ENCODE measurements at places on chromosomes 7 and 10.

DNA sequence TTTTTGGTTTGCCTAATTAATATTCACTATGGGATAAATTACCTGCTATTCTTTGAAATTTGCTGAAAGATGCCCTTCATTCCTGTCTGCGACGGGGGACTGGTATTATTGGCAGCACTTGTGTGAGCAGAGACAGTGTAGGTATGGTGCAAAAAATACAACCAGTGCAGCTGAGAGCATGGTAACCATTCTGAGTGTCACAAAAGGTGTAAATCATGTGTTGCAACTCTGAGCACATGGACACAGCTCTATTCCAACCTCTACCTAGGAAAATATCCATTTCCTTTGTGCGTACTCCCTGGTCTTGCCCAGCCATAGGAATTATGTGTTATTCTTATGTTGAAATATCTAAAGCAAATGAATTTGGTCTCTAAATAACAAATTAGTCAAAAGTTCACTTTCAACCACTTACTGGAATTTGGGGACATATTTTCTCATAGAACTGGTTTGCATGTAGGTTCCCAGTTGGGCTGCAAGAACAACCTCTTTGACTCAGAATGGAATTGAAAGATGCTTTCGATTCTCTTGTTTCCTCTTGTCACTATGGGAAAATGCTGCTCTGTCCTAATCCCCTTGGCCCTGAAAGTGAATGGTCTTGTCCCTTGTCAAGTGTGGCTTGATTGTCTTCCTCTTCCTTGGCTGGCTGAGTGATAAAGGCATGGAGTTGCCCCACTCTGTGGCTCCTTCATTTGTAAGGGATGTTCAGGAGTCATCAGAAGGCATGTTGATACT lies 57.0 kb downstream of the CELF2 start:
- DNase-seq = no peak

- DNase-seq = no peak
These were observed 459.1 kb downstream of the PTPRN2 start for GRCh38 chr7:158128572-158128971.

GRCh38 chr10:77416311-77417135 lies 221.1 kb downstream of the KCNMA1 start:
- no peak for DNase-seq

DNA sequence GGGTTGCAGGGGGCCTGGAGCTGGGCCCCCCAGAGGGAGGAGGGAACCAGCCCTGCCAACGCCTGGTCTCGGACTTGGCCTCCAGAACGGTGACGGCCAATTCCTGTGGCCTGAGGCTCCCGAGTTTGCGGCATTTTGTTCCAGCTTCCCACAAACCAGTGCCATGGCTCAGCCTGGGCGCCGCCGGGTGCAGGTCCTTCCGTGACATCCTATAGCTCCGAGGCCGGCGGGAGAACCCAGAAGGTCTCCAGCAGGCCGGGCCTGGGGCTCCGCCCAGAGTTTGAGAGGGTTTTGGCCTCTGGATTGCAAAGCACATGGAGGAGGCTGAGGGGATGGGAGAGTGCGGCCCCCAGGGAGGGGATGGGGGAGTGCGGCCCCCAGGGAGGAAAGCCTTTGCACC lies 92.6 kb downstream of the UNCX start:
- no peak for DNase-seq

- no peak for DNase-seq
These were observed 37.2 kb downstream of the TBXAS1 start for GRCh38 chr7:139866047-139866837.

GRCh38 chr10:16521311-16522016 lies at the start of gene C1QL3:
TSS of gene C1QL3 (minus strand) at chr10:16521879. CDS start at chr10:16521065, 814 bp downstream.
- DNase-seq = peak; percentile 8

DNA sequence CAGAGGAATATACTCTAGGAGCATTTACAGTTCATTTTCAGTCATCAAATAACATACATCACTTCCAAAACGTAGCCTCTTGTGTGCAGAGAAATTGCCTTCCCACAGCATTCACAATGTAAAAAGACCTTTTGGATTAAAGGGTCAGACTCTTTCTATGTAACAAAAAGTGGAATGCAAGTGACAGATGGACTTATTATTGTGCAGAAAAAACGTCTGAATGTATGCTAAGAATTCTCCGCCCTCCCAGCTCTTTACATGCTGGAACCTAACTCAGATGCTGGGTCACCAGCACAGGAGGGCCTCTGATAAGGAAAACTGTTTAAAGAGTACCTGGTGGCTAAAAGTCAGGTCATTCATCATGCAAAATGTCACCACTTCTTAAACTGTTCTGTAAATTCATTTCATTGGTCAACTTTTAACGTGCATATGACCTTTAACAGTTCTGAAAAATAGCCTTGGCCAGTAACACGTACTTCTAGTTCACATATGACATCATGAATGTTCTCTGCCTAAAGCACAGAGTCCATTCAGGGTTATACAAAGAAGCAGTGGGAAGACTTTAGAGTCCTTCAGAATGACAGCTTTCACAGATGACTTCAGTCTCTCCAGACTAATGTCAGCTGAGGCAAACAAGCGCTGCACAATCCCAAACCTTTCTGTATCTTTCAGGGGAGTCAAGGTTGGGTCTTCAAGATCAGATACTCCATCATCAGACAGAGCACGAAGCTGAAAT lies 58.6 kb downstream of the GSDME start:
- no peak for DNase-seq

DNA sequence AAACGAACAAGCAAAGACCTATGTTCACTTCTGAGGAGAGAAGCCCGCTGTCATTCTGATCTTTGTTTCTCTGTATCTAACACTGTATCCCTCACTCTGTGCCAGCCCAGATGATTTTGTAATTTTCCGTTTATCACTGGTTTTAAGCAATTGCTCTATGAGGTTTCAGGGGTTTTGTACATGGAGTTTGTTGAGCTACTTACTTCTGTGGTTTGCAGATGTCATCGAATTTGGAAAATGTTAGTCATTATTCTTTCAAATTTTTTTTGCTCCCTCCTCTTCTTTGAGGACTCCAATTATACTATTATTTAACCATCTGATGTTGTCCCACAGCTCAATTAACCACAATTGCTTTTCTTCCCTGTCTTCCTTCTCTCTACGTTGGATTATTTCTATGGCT lies 650.9 kb upstream of the IGFBP3 start:
- DNase-seq = no peak

- DNase-seq = no peak
These were observed 75.4 kb downstream of the ADARB2 start for GRCh38 chr10:1661859-1662437.

- DNase-seq = no peak
These were observed 24.0 kb downstream of the WASL start for GRCh38 chr7:123724817-123725253.

- no peak for DNase-seq
These were observed 30.4 kb downstream of the SVIL start for GRCh38 chr10:29604291-29604825.

- no peak for DNase-seq
These were observed at the start of gene LANCL2 for GRCh38 chr7:55365205-55365674. TSS of gene LANCL2 (plus strand) at chr7:55365337. CDS start at chr7:55366026, 689 bp downstream.

- DNase-seq = no peak
These were observed 3.6 kb downstream of the ZNF438 start for GRCh38 chr10:31028081-31028480.

DNA sequence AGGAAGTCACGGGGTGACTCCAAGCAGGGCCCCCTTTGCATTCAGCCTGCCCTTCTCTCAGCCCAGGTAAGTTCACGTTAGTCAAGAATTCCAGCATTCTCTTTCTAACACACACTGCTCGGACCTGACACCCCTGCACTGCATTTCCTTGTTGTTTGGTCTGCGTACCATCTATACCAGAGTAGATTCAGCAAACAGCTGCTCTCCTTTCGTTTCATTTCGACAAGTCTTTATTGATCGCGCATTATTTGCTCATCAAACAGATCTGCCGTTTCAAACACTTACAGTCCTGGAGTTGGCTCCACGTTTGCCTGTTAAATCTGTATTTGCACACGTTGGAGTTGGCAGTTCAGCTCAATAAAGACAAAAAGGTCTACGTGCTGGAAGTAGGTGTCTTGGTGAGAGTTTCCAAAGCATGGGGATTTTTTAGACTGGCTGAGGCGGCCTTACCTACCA lies 495.1 kb downstream of the RPS24 start:
- DNase-seq = no peak

DNA sequence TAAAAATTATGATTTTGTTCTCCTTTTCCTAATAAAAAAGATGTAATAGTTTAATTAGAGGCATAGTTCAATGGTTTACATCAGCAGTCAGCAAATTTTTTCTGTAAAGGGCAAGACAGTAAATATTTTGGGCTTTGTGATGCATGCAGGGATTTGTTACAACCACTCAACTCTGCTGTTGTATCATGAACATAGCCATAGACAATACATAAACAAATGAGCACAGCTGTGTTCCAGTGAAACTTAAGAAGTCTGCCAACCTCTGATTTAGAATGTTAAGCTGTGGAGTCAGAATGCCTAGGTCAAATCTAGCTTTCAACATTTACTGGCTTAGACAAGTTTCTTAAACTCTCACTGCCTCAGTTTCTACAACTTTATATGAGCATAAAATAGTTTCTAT lies 31.6 kb downstream of the ASZ1 start:
- no peak for DNase-seq

DNA sequence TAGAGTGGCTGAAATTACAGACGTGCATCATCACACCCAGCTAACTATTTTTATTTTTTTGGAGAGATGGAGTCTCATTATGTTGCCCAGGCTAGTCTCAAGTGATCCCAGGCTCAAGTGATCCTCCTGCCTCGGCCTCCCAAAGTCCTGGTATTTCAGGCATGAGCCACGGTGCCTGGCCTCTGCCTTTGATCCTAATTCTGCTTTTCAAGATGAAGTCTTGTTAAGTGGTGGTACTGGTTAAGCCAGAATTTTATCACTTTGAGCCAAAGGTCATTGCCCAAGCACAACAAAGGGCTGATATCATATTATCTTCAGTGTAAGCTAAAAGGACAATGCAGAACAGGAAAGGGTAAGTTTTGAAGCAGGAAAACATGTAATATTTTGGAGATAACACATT lies 64.2 kb downstream of the MYOF start:
- DNase-seq = no peak

DNA sequence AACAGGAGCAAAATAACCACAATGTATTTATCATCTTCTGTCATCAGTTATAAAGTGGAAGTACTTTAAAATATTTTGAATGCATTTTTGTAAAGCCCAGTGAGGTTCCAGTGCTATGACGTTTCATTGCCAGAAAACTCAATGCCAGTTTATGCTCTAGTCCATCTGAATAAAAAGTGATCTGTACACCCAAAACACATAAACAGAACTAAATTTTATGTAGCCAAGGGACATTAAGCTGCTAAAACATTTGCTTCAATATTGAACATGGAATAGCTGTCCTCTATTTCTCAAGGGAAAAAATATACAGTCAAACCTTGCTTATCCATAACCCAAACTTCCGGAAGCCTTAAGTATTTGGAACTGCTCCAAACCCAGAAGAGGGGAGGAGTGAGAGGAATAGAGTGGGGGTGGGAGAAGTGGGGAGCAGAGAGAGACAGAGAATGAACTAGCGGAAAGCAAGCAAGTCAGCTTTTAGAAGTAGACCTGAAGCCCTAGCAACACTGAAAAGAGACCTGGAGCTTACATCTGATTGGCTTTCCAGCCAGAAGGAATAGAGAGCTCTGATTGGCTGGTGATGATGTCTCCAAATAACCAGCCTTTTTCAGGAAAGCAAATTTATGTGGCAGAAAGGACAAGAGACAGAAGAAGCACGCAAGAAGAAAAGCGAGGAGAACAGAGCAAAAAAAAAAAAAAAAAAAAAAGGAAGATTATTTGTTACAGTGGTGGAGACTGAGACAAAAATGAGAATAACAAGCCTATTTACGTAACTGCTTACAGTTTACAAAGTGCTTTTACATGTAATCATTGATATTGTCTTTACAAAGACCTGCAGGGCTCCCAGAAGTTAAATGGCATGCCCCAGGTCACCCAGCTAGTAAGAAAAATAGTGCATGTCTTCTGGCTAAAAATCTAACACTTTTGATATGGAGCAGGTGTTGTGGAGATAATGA lies 196.0 kb downstream of the RNLS start:
- DNase-seq = no peak

DNA sequence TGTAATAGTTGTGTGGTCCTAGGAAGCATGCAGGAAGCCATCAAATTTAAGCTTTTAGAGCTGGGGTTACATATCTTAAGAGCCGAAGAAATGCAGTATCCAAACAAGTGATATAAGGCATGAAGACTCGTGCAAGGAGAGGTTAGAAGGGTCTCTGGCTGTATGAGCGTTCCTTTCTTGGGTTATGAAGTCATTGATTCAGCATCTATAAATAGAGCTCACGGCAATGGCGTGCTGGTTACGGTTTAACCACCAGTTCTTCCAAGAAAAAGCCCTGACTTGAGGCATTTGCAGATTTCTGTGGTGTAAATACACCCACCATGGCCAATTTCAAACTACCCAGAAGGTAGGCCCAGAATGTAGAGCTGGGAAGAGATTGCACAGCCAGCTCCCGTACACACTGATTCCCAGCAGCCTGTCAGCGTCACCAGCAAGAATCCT lies 72.0 kb upstream of the KAT6B start:
- no peak for DNase-seq

DNA sequence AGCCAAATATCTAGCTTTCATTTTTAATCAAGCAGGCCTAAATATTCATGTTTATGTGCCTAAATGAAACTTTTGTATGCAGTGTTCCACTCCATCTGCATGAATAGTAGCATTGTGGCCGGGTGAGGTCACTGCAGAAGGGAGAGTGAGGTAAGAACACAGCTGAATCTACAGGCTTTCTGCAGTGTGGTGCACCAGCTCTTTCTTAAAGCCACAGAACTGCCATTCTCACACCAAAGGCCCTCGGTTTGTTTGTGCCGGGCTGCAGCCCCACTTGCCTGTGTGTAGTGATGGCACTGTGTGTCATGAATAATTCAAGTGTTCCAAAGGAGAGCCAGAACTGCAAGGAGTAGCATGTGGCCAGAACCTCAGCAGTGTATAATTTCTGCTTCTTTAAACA lies 204.1 kb downstream of the TRIL start:
- DNase-seq = no peak
